ENCODE measurements at places on chromosomes 6 and 20. TPM values are rescaled to one million over a fixed set of nuclear protein-coding genes. Genes with fewer than 3 reads are reported as not detected.

Gene FARS2
- 37.2 TPM for total RNA-seq

Gene MOXD1
- total RNA-seq, result 118 TPM

Gene SPATA25
- total RNA-seq, result 3.5 TPM

Gene SYNDIG1
- total RNA-seq, result 0.17 TPM

Gene KLC4
- total RNA-seq, result 12.7 TPM

Gene BPIFA2
- not detected for total RNA-seq

Gene NRM
- 3.1 TPM for total RNA-seq

Gene RHAG
- total RNA-seq, result not detected

Gene ELOVL4
- 8.7 TPM for total RNA-seq

Gene PBOV1
- not detected for total RNA-seq

Gene TAGAP
- not detected for total RNA-seq

Gene TINAG
- total RNA-seq, result not detected

Gene CST5
- not detected for total RNA-seq

Gene RNF182
- 3.8 TPM for total RNA-seq

Gene RBM12
- 43.8 TPM for total RNA-seq

Gene VGLL2
- not detected for total RNA-seq

Gene MYMX
- not detected for total RNA-seq

Gene TRDN
- not detected for total RNA-seq

Gene SRMS
- total RNA-seq, result not detected

Gene BANF2
- not detected for total RNA-seq

Gene TRIM10
- total RNA-seq, result not detected

Gene PTK6
- not detected for total RNA-seq

Gene DLL1
- 0.15 TPM for total RNA-seq

Gene TASP1
- 5.6 TPM for total RNA-seq

Gene ARMH2
- total RNA-seq, result not detected

Gene ABHD16B
- not detected for total RNA-seq

Gene TCP11
- 0.15 TPM for total RNA-seq

Gene NKAPL
- 0.73 TPM for total RNA-seq

Gene LAMP5
- 0.15 TPM for total RNA-seq

Gene EYA2
- total RNA-seq, result 1.5 TPM

Gene MTFR2
- total RNA-seq, result 0.66 TPM

Gene CST3
- 383 TPM for total RNA-seq

Gene EPPIN
- not detected for total RNA-seq

Gene QKI
- 157 TPM for total RNA-seq

Gene HLA-DRA
- total RNA-seq, result 0.17 TPM

Gene ARMC2
- total RNA-seq, result 3.1 TPM

Gene COL19A1
- not detected for total RNA-seq

Gene TNNC2
- total RNA-seq, result 2.2 TPM

Gene WFDC12
- not detected for total RNA-seq

Gene PIM1
- 20.7 TPM for total RNA-seq
